ENCODE measurements at places on chromosomes 6 and 20.

- DNase-seq, result no peak
These were observed 411.1 kb downstream of the HDGFL1 start for GRCh38 chr6:22980446-22980845.

DNA sequence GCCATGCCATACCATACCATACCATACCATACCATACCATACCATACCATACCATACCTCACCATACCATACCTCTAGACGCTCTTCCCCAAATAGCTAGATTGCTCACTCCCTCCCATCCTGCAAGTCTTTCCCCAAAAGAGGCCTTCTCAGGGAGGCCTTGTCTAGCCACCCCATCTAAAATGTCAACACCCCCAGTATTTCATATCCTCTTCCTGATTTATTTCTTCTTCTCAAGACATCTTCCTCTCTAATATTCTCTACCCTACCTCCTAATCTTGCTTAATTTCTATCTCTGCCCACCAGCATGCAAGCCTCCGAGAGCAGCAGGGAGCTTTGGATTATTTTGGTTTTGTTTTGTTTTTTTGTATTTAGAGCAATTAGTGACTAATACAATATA is 225.2 kb upstream of the RREB1 start:
- no peak for DNase-seq

DNA sequence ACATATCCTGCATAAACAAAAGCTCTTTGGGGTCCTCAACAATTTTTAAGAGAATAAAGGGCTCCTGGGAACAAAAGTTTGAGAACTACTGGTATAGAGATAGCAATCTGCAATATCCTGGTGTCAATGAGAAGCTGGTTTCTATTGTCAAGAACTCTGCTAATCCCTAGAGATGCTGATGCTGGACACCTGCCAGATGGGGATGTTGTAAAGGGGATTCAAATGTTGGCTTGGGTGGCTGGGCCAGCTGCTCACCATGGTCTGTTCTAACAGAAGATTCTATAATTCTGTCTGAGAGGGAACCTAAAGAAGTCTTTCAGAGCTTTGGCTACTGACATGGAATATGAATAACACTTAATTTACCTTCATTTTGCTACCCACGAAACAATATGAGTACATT is 137.8 kb downstream of the BTBD9 start:
- DNase-seq, result no peak

GRCh38 chr6:12548526-12548925 is 168.0 kb upstream of the PHACTR1 start:
- no peak for DNase-seq

DNA sequence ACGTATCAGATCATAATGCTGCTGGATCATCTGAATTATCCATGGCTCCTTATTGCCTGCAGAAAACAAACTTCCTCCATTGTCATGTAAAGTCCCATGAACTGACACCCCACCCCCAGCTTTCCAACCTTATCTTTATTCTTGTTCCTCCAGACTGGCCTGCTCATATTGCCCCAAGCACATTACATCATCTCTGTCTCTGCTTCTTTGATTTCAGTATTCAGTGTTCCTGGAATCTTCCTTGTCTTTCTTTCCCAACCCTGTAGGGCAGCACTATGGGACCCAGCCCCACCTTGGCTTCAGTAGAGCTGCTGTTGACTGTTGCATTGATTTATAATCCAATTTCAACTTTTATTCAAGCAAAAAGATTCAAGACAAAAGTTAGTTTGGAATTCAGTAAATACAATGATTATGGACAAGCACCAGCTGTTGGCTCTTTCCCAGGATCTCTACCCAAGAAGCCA is 187.5 kb upstream of the ECI2 start:
- no peak for DNase-seq

DNA sequence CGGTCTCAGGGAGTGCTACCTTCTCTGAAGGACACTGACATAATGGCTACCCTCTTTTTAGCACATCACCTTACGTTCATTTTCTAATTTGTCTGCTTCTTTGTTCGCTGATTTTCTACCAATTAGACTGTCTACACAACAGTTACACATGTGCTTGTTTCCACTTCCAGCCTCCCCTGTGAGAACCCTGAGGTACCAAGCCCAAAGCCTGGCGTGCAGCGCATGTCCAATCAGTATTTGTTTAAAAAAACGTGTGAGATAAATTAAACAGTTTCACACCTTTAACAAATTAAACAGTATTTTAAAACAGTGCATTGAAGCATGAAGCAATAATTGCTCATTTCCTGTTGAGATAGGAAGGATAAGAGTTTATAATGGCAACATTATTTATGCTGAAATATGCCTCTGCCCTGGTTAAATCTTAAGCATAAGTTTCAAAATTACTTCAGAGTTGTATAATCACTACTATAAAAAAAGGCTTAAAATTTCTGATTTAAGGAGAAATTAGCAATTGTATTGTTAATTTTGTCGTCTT is 88.9 kb downstream of the MAP3K5 start:
- DNase-seq, result no peak

DNA sequence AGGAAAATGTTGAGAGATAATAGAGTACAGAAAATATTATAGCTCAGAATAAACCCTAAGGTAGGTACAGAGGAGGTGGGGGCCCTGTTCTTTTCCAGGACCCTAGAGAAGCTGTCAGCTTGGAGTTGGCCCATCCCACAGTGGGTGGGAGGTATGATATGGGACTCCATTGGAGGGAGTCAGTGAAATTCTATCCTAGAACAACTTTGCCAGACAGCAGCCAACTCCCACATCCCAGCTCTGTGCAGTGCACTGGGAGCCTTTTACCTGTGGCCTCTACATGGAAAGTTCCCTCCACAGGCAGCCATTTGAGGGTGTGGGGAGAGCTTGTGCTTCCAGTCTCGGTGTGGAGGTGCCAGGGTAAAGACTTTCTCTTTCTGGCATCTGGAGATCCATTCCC is 36.8 kb upstream of the CLIC5 start:
- no peak for DNase-seq

DNA sequence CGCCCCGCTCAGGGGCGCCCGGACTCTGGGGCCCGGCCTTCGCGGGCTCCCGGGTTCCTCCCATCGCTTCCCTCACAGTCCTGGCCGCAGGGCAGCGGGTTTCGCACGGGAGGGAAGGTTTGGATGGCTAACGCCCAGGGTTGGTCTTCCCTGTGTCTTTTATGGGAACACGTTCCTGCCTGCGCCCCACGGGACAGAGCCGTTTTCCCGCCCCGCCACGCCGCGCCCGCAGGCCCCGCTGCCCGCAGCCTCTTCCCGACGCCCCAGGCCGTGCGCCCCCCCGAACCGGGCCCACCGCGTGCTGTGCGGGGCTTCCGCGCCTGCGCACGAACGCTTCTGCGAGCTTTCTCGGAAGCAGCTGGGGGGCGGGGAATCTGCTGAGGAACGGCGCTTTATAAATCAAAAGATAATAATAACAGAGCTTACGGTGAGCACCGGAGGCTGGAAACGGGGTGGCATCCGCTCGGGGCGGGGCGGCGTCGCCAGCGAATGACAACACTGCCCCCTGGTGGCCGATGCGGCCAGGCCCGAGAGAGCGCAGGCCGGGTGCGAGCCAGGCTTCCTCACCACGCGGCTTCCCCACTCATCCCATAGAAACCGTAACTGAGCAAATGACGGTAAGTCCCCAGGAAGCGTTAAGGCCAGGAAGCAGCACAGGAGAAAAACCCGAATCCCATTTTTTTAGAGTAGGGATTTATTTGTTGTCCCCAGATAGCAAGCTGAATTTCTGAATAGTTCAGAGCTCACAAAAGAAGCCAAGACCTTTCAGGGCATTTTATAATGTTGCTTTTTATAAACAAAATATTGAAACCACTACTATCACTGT is 116.4 kb downstream of the MYLK4 start:
- DNase-seq, result peak; percentile 51

GRCh38 chr6:43828711-43829110 is 58.7 kb downstream of the VEGFA start:
- no peak for DNase-seq

GRCh38 chr20:362271-363254 is 15.7 kb downstream of the NRSN2 start:
- DNase-seq, result peak; percentile 49

GRCh38 chr6:25418454-25419052 is 139.4 kb downstream of the CARMIL1 start:
- DNase-seq, result no peak

DNA sequence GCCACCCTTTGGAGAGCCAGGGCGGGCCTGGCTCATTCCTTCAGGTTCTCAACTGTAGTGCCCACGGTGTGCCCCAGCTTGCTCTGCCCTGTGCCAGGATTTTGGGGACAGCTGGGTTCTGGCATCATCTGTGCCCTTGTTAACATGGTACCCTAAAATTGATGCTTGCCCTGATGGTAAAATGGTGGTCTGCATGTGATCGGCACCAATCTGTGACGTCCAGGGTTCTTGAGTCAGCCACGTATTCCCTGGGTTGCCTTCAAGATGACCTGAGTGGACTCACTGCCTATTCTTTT is 31.2 kb upstream of the APCDD1L start:
- DNase-seq, result no peak

DNA sequence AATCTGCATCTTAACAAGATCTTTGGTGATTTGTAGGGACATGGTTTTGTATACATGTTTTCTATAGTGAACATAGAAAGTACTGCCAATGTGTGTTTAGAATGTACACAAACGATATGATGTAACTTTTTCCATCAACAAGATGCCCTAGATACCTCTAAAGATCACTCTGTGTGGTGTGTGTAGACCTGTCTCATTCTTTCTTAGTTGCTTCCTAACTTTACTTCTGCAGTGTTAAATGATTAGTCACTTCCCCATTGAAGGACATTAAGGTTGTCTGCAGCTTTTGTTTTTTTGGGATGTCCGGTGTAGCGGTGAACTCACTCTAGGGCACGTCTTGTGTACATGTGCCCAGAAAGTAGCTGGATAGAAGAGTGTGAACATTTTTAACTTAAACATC is 35.9 kb downstream of the CDYL start:
- DNase-seq, result no peak

DNA sequence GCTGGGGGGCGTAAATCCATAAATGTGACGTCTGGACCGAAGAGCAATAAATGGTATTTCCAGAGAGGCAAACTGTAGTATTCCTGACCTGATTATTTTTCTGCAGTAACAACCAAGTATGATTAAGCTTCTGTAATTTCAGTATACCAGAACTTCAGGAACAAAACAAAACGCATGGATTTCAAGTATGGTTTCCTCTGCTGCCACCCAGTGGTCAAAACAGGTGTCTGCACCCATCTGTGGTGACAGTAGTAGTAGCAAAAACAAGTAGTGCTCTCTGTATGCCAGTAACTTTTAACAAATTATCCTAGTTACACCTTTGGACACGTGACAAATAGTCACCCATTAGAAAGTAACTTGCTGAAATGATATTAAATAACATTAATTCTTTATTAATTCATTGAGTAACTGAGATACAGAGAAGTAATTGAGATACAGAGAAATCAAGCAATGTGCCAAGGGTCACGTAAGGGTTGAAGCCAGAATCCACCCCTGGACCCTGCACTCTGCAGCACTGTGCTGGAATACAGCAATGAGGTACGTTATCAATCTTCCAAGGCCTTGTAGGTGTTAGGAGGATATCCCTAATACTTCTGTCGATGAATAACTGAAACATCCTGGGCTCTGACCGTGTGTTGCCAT is 7.9 kb downstream of the CALHM4 start:
- DNase-seq, result peak; percentile 24

- DNase-seq, result no peak
These were observed 27.7 kb downstream of the SRPK1 start for GRCh38 chr6:35893246-35893645.

- DNase-seq, result peak; percentile 6
These were observed 672 bp downstream of the CARMIL1 start for GRCh38 chr6:25279748-25280343.

GRCh38 chr6:138422861-138423260 is 18.8 kb downstream of the HEBP2 start:
- DNase-seq, result no peak

DNA sequence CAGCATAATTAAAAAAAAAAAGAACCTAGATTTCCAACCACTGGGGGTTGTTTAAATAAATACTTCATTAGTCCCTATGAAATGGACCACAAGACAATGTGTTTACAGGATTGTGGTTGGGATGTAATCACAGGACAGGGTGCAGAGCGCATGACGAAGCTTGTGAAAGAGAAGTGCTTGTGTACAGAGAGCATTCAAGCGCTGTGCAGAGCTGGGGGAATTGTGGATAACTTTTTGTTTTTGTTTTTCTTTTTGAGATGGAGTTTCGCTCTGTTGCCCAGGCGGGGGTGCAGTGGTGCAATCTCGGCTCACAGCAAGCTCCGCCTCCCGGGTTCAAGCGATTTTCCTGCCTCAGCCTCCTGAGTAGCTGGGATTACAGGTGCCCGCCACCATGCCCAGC is 22.3 kb downstream of the LAMA5 start:
- no peak for DNase-seq

DNA sequence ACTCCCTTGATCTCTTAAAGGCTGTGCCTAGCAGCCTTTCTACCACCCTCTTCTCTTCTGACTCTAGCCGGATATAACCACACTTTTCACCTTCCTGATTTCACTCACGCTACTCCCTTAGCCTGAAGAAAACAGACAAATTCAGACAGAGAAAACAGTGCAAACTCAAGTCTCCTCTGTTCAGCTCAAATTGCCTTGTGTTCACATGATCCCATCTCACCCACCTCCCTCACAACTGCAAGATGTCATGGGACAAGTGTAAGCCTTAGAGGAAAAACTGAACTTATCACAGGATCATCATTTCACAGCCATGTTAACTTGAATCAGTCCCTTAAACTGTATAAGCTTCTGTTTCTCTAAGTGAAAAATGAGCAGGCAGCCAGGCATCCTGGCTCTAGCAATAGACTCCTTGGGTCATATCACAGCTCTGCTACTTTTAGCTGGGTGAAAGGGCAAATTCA is 66.5 kb upstream of the TENT5A start:
- DNase-seq, result no peak

GRCh38 chr6:5435449-5435848 is 174.1 kb downstream of the FARS2 start:
- DNase-seq, result no peak

GRCh38 chr20:59204165-59204894 is 40.7 kb downstream of the ZNF831 start:
- DNase-seq, result no peak

- DNase-seq, result no peak
These were observed 14.0 kb downstream of the MUCL3 start for GRCh38 chr6:30954631-30955366.

DNA sequence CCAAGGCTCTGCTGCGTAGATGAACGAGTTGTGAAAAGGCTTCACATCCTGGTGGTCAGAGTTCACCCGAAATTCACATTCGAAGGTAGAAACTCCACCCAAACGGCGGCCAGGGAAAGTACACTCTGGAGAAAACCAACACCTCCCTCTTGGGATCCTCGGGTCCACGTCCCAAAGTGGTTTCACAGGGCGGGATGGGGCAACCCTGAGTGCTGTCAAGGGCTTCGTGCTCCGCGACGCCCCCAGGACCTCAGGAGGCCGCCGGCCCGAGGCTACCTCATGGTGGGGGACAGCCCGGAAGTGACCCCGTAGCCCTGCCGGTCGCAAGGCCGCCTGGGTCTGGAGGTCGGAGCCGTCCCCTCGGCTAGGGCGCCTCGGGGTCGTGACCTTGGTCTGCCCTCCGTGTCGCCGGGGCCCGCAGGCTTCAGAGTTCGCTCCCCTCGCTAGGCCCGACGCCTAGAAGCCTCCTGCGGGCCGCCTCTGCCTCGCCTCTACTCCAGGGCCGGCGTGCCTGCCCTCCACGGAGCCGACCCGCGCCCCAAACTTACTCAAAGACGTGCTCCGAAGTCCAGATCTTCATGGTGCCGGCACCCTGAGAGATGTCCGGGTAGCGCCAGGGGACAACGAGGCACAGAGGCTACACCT is at the start of gene PRELID3B:
Gene PRELID3B (minus strand): TSS at position 636 of the 645 bp plus-strand sequence. CDS start 56 bp downstream, at position 580.
- DNase-seq, result no peak
